ENCODE measurements at places on chromosomes 1 and 21. TPM values are rescaled to one million over a fixed set of nuclear protein-coding genes. Genes with fewer than 3 reads are reported as not detected.

DNA sequence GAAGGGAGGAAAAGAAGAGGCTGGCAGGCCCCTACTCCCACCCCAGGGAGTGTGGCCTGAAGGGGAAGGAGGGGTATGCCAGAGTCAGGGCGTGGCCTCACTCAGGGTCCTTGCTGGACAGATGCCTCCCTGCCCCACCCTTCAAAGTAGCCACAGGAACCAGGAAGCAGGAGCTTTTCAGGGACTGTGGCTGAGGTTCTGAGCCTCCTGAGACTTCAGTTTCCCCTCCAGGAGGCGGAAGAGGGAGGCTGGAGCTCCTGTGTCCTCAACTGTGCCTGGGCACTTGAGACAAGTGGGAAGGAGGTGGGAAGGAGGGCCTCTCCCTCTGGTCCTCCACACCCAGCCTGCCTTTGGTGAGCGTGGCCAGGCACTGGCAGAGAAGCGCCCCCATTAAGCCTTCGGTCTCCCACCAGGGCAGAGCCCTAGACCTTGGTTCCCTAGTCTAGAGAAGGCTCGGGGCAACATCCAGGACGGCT is 5.3 kb downstream of the CELSR2 start:
- no peaks in the 10 kb centered on the region for H3K36me3 ChIP-seq
- H3K4me3 ChIP-seq, result no peak overlapping the region
- H3K27me3 ChIP-seq, result no peaks in the 10 kb centered on the region

DNA sequence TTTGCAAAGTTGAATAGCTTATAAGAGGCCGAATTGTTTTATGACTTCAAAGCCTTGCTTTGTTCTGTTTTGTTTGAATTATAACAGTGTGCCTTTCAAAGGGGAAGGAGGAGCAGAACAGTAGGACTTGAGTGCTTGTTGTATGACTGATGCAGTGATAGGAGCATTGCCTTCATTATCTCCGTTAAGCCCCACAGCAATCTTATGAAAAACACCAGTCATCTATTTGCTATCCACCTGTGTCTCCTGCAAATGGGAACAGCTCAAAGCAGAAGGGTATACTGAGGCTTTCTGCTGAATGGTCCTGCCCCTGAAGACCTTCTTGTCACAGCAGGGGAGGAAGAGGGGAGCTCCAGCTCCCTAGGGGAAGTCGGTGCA is 127.5 kb downstream of the RNF220 start:
- H3K36me3 ChIP-seq, result no peaks in the 10 kb centered on the region
- H3K27me3 ChIP-seq, result no peaks in the 10 kb centered on the region
- DNase-seq, result no peak
- H3K4me3 ChIP-seq, result no peak overlapping the region
- peak overlapping the region; percentile 60 for H3K27ac ChIP-seq

- no peak overlapping the region for H3K4me3 ChIP-seq
- no peak overlapping the region for H3K27ac ChIP-seq
- no peak for DNase-seq
- H3K27me3 ChIP-seq, result no peaks in the 10 kb centered on the region
- no peaks in the 10 kb centered on the region for H3K4me1 ChIP-seq
These were observed 295.0 kb downstream of the VAV3 start for GRCh38 chr1:107669996-107670395.

GRCh38 chr21:43721939-43722338 is 3.0 kb downstream of the PDXK start:
- no peaks in the 10 kb centered on the region for H3K27me3 ChIP-seq
- peak overlapping the region; percentile 79 for H3K27ac ChIP-seq
- peak overlapping the region; percentile 75 for H3K4me3 ChIP-seq
- peaks cover 3% of the 10 kb centered on the region for H3K36me3 ChIP-seq

GRCh38 chr1:89786628-89787214 is 34.1 kb upstream of the LRRC8D start:
- no peaks in the 10 kb centered on the region for H3K4me1 ChIP-seq
- no peak overlapping the region for H3K27ac ChIP-seq
- no peak overlapping the region for H3K4me3 ChIP-seq
- H3K27me3 ChIP-seq, result peaks cover 4% of the 10 kb centered on the region
- no peak for DNase-seq
- H3K36me3 ChIP-seq, result no peaks in the 10 kb centered on the region

DNA sequence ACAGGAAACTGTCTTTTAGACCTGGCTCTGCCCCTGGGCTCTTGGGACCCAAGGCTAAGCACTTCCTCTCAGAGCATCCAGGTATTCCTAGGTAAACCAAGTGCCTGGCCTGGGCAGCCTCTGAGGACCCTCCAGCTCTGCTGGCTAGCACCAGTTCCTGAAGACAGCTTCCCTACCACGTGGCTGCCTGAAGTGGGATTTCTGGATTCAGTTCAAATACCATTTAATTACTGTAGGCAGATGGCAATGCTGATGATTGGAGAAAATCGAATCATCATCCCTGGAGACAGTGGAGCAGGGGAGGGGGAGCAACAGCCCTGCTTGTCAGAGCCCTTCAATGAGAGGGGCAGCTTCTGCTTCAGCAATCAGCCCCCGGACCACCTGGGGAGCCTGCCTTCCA is 11.9 kb downstream of the KIF21B start:
- H3K36me3 ChIP-seq, result no peaks in the 10 kb centered on the region
- no peak overlapping the region for H3K27ac ChIP-seq
- H3K4me1 ChIP-seq, result no peaks in the 10 kb centered on the region
- H3K4me3 ChIP-seq, result no peak overlapping the region

DNA sequence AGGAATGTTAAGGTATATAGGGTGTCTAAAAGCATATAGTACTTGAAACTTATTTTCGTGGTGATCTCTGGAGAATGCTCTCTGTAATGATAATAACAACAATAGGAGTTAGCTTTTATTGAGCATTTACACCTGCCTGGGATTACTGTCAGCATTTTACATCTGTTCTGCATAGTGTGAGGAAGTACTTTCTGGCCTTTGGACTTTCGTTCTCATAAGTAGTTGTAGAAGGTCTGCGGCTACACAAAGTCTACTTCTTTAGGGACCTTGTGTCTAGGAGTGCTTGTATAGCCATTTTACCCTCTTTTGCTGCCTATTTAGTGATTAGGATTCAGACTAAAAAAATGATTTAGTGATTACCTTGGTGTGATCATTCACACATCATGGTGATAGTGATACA is 103.6 kb upstream of the GPR52 start:
- DNase-seq, result no peak
- no peaks in the 10 kb centered on the region for H3K36me3 ChIP-seq
- H3K4me1 ChIP-seq, result no peaks in the 10 kb centered on the region
- H3K4me3 ChIP-seq, result no peak overlapping the region

- H3K27me3 ChIP-seq, result no peaks in the 10 kb centered on the region
- H3K4me1 ChIP-seq, result no peaks in the 10 kb centered on the region
These were observed 51.8 kb upstream of the GFI1 start for GRCh38 chr1:92538413-92539061.

GRCh38 chr1:28173980-28174297 is 2.6 kb downstream of the PTAFR start:
- DNase-seq, result no peak
- peaks cover 10% of the 10 kb centered on the region for H3K4me1 ChIP-seq
- no peak overlapping the region for H3K4me3 ChIP-seq
- no peaks in the 10 kb centered on the region for H3K36me3 ChIP-seq
- no peaks in the 10 kb centered on the region for H3K27me3 ChIP-seq
- no peak overlapping the region for H3K27ac ChIP-seq

- no peak overlapping the region for H3K27ac ChIP-seq
- DNase-seq, result no peak
- H3K4me1 ChIP-seq, result no peaks in the 10 kb centered on the region
- no peaks in the 10 kb centered on the region for H3K36me3 ChIP-seq
- H3K4me3 ChIP-seq, result no peak overlapping the region
- no peaks in the 10 kb centered on the region for H3K27me3 ChIP-seq
These were observed 98.3 kb upstream of the FMN2 start for GRCh38 chr1:239993366-239993765.

- peaks cover 2% of the 10 kb centered on the region for H3K36me3 ChIP-seq
- peak overlapping the region; percentile 92 for H3K27ac ChIP-seq
- H3K27me3 ChIP-seq, result no peaks in the 10 kb centered on the region
- DNase-seq, result no peak
- peaks cover 27% of the 10 kb centered on the region for H3K4me1 ChIP-seq
These were observed 2.4 kb upstream of the CTTNBP2NL start for GRCh38 chr1:112393631-112393974.

DNA sequence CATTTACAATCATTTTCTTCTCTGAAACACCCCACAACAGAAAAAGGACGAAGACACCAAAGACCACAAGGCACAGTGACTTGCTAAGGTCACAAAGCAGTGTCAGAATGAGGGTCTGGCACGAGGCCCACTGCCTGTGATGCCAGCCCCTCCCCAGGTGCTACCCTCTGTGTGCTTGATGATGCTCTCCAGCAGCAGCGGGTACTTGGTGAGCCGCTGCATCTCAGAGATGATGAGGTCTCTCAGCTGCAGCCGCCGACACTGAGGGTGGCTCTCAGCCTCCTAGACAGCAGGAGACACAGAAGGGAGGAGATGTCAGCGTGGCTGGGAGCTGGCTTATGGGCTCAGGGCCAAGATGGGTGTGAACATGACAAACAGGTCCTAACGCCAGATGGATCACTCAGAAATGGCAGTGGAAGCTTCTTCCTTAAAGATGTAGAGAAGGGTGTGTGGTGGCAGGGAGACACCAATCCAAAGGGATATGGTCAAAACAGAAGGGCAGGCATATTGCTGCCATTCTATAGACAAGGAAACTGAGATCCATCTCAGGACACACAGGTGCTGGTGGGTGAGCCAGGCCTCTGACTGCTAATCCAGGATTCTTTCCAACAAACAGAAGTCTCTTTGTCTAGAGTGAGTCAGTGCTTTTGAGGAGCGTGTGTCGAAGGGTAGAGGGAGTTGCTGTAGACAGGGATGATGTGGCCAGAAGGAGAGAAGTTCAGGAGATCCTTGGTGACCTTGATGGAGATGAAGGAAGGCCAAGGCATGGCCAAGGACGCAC is 25.6 kb downstream of the LRRC71 start:
- DNase-seq, result no peak
- no peak overlapping the region for H3K27ac ChIP-seq
- no peak overlapping the region for H3K4me3 ChIP-seq
- no peaks in the 10 kb centered on the region for H3K27me3 ChIP-seq
- H3K4me1 ChIP-seq, result no peaks in the 10 kb centered on the region

DNA sequence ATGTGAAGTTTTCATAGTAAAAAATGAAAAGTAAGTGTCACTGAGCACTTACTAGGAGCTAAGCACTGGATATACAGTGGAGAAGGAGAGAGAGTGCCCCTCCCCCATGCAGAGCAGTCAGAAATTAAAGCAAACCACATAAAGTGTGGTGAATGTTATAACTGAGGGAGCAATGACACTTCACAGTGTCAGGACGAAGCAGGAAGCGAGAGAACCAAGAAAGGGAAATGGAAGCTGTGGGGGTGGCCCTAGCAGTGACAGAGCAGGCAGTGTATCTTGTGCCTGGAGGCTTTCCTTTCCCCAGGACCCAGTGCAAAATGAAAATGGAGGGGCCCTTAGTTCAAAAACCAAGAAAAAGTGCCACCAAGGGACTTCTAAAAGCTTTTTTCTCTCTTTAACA is 21.5 kb upstream of the RCAN3 start:
- H3K4me1 ChIP-seq, result no peaks in the 10 kb centered on the region
- H3K27ac ChIP-seq, result no peak overlapping the region
- no peaks in the 10 kb centered on the region for H3K36me3 ChIP-seq
- H3K27me3 ChIP-seq, result no peaks in the 10 kb centered on the region

- no peaks in the 10 kb centered on the region for H3K27me3 ChIP-seq
- DNase-seq, result peak; percentile 91
- no peaks in the 10 kb centered on the region for H3K36me3 ChIP-seq
These were observed 22.6 kb downstream of the COL18A1 start for GRCh38 chr21:45427331-45428271.

DNA sequence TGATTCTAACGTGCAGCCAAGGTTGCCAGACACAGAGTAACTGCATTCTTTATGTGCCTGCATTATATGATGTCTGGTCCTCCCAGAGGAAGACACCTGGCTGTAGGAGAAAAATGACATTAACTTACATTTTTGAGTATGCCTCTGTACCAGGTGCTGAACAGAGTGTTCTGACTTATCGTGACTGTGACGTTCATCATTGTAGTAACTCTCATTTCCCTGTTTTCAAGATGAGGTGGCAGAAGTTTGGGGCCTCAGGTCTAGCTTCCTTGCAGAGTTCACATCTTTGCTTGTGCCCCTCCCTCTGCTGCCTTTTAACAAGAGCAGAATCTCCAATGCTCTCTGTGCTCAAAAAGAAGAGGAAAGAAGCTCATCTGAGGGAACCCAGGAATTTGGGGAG is 488.0 kb downstream of the AJAP1 start:
- no peaks in the 10 kb centered on the region for H3K27me3 ChIP-seq
- H3K36me3 ChIP-seq, result no peaks in the 10 kb centered on the region
- H3K27ac ChIP-seq, result no peak overlapping the region
- no peak overlapping the region for H3K4me3 ChIP-seq

DNA sequence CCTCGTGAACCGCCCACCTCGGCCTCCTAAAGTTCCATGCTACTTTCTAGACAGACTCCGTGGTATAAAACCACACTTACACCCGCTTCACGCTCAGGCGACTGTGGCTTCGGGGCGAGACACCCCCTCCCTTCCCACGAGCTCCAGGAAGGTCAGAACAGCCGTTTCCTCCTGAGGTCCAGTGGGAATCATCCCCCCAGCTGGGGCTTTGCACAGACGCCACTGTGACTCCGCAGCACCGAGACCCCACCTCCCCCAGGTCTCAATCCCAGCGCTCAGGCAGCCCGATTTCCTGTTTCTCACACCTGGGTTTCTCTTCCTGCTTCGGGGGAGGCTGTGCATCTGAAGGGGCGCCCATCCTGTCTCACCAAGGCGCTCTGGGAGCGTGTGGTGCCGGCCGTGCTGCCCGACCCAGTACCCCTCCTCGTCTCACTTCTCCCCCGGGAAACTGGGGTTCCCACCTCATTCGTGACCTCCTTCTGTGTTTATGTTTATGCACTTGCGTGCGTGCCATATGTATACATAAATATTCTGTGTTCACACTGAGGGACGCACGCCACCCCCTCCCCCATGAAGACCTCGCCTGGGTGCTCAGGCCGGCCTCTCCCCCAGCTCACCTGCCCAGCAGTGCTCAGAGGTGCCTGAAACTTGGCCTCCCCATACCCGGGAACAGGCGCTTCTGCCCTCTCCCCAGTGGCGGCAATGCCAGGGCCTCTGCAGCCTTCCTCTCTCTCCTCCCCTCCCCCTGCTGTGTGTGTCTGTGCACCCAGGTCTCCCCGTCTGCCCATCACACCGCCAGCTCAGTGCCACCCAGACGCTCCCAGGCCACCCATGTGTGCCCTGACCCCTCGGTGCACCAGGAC is 14.6 kb downstream of the SLC35E2B start:
- H3K27me3 ChIP-seq, result no peaks in the 10 kb centered on the region
- H3K4me1 ChIP-seq, result peaks cover 21% of the 10 kb centered on the region
- no peaks in the 10 kb centered on the region for H3K36me3 ChIP-seq

GRCh38 chr1:36151134-36151844 is 2.0 kb upstream of the TRAPPC3 start:
- H3K27me3 ChIP-seq, result no peaks in the 10 kb centered on the region
- no peaks in the 10 kb centered on the region for H3K36me3 ChIP-seq
- peak overlapping the region; percentile 98 for H3K27ac ChIP-seq
- peak overlapping the region; percentile 37 for H3K4me3 ChIP-seq
- no peak for DNase-seq

Gene PRR9
- not detected for total RNA-seq

Gene TSPAN1
- total RNA-seq, result 26.1 TPM

Gene PYHIN1
- total RNA-seq, result not detected

Gene IGSF9
- total RNA-seq, result 0.51 TPM

Gene TNFRSF18
- 4.3 TPM for total RNA-seq

Gene FYB2
- 0.49 TPM for total RNA-seq

Gene ACTL8
- total RNA-seq, result not detected

Gene CFHR1
- total RNA-seq, result 0.23 TPM

Gene TRIM46
- total RNA-seq, result 3.8 TPM

Gene ESPN
- 8.5 TPM for total RNA-seq

Gene AMIGO1
- total RNA-seq, result 0.64 TPM

Data from Panc1 (cell line).